ENCODE measurements at places on chromosomes 3 and 15.

DNA sequence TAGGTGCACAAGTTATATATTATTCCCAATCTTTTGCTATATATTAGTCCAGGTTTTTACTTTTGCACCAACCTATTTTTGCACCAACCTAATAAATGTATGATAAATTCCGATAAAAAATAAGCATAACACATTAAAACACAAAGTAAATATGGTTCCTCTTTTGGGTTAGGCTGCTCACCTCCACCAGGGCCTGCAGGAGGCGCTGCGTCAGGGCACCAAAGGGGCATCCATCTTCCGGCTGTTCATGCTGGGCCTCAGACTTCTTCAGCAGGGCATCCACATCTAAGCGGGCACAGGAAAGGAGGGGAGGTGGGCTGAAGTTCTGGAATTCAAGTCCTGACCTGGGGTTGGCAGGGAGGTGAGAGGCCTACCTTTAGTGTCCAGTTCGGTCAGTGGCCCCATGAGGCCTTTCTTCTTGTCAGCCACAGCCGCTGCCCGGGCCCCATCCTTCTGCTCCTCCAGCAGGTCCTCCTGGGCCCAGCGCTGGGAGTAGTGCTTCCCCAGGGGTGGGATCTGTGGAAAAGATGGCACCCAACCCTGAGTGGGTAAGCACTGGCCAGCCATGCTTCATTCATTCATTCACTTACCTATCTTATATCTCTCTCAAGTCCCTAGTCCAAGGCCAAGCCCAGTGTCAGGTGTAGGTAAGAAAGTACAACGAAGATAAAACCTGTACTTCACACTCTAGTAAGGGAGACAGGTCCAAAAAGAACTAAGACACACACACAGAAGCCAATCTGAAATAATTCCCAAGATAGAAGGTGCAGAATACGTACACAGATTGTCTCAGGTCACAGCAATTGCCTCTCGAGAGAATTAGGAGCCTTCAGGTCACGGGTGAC lies 5.2 kb downstream of the TADA3 start:
- DNase-seq: no peak

DNA sequence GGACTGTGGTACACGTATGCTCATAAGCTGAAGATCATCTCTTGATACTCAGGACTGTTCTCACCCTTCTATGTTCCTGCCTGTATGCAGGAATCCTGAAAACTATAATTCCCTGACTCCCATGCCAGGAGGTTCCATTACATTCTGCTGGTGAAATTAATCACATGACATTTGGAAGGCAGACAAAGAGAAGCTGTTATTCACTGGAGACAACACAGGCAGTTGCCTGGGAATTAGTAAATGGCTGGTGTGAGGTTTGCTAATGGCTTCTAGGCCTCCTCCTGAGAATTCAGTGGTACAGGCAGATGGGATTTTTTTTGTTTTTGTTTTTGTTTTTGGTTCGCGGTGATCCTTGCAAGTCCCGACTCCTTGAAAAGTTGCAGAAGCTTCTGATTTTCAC lies 91.4 kb downstream of the CTNNB1 start:
- no peak for DNase-seq

GRCh38 chr3:112804021-112804420 lies 42.6 kb downstream of the CD200R1L start:
- no peak for DNase-seq

GRCh38 chr3:185401319-185401955 lies 38.5 kb downstream of the MAP3K13 start:
- DNase-seq: no peak

DNA sequence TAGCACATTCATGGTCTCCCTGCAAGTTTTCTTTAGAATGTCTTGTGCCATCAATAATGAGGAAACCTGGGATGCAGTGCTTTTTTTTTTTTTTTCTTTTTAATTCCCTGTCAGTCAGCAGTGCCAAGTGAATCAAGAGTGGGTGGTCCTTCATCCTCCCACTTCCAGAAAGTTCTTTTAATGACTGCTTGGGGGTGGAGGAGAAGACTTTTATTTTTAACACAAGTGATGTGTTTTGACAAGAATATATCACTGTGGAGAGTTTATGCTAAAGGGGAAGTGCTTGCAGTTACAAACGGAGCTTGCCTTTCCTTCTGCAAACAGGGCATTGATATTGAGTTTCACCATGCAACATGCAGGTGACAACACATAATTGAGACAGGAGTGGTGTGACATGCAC lies 69.7 kb downstream of the CACNA2D3 start:
- no peak for DNase-seq

DNA sequence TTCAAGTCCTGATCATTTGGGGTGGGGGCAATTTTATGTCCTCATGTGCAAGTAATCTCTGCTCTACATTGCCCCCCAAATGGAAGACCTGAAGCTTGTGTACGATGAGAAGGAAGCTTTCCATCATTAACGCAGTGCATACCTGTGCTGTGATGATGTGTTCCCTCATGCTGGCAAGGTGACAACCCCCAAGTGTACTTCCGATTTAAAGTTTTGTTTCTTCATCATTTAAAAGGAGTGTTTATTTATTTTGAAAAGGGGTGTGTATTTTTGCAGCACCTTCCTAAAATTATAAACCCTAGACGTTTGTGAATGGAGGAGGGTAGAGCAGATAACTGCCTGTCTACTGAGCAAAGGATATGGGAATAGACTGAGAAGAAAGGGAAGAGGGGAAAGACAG lies 45.3 kb downstream of the C2CD4A start:
- no peak for DNase-seq
